NCI-H1105 treated with DMSO at 0.1 percent for 48 hours (cell line): ENCODE measurements at places on chromosomes 4 and X.

DNA sequence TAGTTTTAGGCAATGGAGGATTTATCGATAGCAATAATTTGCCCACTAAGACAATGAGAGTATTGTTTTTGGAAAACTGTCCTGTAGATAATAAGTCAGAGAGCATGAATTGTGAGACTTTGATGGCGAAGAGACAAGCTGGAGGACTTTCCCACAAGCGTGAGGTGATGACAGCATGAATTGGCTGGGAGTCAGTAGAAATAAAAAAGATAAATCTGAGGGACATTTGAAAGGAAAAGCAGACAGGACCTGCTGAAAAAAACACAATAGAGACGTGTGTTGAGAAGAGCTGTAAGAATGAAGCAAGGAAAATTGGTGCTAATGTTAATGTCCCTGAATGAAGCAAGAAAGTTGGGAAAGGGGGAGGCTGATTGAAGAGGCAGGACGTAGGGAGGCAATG, 233.5 kb downstream of the DCTD start:
- DNase-seq: no peak

DNA sequence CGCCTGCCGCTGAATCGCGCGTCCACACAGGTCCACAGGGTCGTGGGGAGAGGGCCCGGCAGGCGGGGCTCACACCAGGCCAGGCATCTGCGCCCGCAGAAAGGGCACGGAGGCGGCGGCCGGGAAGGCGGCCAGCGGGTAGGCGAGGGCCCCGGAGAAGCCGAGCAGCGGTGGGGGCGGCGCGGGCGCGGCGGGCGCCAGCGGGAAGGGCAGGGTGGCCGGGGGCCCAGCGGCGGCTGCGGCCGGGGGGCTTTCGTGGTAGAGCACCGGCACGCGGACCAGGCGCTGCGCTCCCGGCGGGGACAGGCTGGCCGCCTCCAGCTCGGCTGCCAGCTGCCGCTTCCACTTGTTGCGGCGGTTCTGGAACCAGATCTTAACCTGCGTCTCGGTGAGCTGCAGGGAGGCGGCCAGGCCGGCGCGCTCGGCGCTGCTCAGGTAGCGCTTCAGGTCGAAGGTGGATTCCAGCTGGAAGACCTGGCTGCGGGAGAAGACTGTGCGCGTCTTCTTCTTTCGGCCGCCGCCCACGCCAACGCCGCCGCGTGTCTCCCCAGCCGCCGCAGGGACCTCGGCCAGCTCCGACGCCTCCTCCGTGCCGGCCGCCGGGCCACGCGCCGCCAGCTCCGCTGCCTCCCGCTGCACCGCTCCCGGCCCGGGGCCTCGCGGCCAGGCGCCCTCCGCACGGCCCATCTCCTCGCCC, 3.9 kb downstream of the HMX1 start:
- DNase-seq: no peak

GRCh38 chr4:24765376-24765988, 29.9 kb upstream of the SOD3 start:
- no peak for DNase-seq

DNA sequence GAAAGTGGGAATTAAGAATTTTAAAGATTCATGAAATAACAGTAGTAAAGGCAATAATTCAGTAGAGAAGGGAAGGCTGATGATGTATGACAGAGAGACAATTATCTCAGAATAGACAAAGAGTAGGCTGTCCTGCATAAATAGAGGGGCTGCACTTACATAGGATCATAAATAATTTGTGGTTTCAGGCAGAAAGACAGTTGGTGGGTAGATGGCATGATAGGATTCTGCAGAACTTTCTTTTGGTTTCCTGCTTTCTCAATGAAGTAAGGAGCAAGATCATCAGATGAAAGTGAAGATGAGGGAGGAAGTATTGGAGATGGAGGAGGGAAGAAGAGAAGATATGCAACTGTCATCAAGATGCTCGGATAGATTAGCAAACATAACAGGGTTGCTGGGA, 604.9 kb upstream of the ZFP42 start:
- no peak for DNase-seq

DNA sequence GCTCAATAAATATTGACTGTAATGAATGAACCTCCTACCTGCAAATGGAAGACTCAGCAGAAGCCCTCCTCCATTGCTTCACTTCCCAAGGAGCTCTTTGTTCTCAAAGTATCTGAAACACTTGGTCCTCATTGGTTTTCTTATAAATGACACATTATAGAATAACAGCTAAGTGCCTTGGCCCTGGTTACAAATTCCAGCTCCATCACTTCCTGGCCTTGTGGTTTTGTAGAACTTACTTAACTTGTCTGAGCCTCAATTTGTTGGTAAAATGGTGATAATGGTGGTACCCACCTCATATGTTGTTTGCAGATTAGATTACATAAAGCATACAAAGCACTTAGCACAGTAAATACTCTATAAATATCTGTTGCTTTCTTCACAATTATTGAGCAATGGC, 25.2 kb upstream of the SMIM20 start:
- no peak for DNase-seq

DNA sequence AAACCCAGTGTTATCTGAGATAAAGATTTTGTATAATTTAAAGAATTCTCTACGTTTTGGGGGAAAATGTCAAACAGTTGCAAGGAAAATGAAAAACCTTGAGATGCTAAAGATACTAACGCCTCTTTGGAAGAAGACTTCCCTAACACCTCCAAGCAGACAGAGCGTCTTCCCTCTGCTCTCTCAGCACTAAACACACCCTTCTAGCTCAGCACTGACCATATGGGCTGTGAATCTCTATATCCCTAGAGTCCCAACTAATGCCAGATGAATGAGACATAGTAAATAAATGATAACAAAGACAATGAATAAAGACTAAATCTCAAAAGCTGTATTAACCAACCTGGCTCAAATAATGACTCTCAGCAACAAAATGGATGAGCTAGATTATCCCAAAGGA, 13.3 kb downstream of the FUNDC1 start:
- DNase-seq: no peak

GRCh38 chrX:140053846-140054245, 88.5 kb upstream of the CXorf66 start:
- DNase-seq: no peak

DNA sequence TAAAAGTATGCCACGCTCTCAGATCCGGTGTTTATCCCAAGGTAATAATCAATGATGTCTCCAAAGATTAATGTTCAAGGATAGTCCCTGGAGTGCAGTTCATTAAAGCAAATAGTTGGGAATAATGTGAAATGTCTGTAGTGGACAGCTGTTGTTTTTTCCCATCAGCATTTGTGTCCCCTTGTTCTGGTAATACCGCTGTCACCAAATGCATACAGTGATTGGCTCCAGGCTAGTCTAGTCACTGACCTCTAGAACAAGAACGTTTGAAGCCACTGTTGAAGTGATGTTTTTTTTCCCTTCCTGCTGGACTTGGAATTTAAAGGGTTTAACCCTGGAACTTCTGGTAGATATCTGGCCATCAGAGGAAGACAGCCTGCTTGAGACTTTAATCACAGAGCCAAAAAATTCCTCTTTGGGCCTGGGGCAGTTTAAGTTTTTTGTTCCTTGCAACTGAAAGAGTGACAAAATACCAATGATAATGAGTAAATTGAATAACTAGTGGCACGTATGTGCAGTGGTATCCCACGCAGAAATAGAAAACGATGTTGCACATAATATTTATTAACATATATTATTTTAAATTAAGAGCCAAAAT, 30.6 kb downstream of the HSD17B11 start:
- DNase-seq: no peak

DNA sequence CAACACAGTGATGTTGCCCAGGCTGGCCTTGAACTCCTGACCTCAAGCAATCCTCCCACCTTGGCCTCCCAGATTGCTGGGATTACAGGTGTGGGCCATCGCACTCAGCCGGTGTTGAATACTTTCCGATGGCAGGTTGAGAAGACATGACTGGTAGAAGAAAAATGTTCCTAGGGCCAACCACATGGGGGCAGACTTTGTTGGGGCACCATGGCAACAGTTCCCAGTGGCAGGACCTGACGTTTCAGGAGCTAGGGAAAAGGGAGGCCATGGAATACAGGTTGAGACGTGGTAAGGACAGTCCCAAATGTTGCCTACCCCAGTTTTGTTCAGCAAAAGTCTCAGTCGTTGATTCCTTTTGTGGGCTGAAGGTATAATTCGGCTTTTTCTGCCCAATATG, 134.6 kb downstream of the ASMT start:
- DNase-seq: no peak

DNA sequence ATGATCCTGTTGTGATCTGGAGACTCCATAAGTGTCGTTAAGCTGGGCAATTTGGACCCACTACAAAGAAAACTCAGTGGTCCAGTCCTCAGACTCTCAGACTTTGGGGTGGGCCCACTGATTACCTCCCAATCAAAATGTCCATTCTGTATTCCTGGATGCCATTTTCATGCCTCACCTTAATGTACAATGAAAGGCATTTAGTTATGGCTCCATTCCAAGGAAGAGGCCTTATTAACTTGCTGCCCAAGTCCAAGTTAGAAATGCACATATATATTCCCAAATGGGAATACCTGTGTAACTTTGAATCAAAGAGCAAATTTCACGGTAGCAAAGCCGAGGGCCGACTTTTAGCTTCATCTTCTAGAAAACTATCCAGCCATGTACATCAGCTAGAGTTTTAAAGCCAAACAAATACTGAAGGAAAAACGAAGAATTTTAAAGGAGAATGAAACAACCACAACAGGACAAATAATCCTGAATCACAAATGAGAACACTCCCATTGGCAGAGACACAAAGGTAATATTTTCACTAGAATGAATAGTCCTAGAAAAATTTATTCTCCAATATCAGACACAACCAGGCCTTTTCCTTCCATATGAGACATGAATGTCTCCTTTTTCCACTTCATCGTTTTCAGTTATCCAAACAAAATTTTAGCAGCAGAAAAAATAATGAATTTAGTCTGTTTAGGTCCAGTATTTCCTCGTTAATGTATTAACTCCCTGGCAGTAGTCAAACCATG, 63.7 kb upstream of the HHIP start:
- DNase-seq: no peak

GRCh38 chr4:136741468-136741867, 790.8 kb downstream of the PCDH18 start:
- no peak for DNase-seq

- no peak for DNase-seq
These were observed 23.5 kb downstream of the ARAP2 start for GRCh38 chr4:36220776-36221175.

DNA sequence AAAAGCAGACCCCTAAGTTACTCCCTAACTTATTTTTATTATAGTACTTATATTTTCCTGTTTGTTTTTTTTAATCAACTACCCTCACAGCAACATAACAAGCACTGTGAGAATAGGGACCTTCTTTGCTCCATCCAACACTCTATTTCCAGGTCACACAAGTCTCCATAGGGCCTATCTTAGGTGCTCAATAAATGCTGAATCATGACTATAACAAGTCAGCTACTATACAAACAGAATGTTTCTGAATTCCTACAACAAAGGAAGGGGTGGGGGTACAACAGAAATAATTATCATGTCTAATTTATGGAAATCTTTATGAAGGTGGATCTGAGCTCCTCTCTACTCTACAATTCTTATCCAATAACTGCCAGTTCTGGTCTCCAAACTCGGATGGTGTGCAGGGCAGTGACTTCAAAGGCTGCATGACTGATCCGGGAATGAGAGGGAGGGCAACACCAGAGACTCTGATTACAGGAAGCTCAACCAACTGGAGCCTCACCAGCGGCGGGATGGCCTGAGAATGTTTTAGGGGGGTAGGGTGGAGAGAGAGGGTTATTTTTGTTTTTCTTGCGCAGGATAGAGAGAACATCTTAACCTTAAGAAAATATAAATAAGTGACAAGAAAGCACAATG, 71.1 kb downstream of the HADH start:
- no peak for DNase-seq

DNA sequence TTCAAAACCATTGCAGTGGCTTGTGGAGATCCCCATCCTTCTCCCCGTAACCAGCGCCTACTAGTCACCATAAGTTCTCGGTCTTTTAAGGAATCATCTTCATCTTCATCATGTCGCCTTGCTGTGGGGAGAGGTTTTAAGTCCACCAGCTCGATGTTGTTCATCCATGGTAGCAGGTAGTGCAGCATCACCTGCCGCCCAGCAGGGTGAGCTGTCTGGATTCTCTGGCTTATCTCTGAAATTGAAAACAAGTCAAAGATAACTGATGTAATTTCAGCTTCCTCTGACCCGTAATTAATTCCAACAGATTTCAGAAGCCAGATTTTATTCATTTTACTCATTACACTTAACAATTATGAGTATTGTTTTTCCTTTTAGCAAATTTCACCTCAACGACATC, 67.4 kb downstream of the ZAR1 start:
- no peak for DNase-seq

- no peak for DNase-seq
These were observed 254.6 kb upstream of the KCNIP4 start for GRCh38 chr4:22202975-22203710.

DNA sequence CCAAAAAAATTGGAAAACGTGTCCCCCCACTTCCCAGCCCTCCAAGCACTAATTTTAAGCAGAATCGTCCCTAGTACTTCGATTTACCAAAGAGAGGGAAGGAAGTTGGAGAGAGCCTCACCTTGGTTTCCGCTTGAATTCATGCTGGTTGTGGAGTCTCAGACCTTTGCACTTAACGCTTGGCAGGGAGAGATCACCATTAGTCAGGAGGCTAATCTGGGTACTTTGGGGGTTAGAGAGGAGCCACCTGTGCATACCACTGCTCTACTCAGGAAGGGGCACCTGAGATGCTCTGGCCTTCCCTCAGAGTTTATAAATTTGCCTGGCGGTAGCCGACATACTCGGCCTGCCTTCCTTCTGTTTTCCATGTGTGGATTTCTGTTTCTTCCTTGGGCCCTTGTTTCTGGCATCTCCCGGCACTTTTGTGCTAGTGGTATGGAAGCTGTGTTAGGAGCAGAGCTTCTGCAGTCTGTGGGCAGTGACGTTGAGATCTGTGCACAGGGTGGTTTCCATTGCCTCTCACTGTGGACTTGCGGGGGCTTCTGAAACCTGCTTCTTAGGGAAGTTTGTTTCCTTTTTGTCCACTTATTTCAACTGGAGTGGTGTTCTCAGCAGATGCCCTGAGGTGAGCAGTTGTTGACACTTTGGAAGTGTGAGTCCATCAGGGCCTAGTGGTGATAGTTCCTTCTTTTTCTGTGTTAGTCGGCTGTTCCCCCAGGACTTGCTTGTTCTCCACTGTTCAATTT, 104.2 kb downstream of the TMEM131L start:
- no peak for DNase-seq

- DNase-seq: no peak
These were observed 34.6 kb upstream of the CPLX1 start for GRCh38 chr4:860561-860960.

DNA sequence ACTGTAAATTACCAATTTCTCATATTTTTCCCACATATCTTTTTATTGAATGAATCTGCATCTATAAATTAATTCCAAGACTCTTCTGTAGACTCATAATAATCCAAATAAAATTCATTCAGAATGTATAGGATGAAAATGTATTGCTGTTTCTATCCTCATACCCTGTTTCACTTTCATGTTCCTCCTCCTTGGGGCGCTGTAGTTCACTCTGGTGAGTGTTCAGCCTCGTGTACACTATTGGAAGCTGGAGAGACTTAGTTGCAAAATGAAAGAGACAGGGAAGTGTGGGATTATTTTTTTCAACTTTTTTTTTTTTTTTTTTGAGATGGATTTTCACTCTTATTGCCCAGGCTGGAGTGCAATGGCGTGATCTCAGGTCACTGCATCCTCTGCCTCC, 296.1 kb downstream of the TLL1 start:
- no peak for DNase-seq
